ENCODE measurements at places on chromosomes 12 and 14. TPM values are rescaled to one million over a fixed set of nuclear protein-coding genes. Genes with fewer than 3 reads are reported as not detected.

Gene GALNT16
- 2.7 TPM for total RNA-seq

Gene IPO8
- total RNA-seq = 32.3 TPM

Gene PAWR
- 38.7 TPM for total RNA-seq

Gene GPRC5A
- total RNA-seq = 22.8 TPM

Gene TBC1D30
- total RNA-seq = 16.0 TPM

Gene SLC38A4
- total RNA-seq = 0.03 TPM

Measured in G401 (cell line).